ENCODE measurements at places on chromosomes 11 and 22.
A peak's percentile ranks its signal among the peaks of the same experiment; 100 is the strongest.

- DNase-seq, result no peak
These were observed 57.7 kb downstream of the DGCR2 start for GRCh38 chr22:19064354-19065054.

- DNase-seq, result no peak
These were observed 691.6 kb downstream of the NTM start for GRCh38 chr11:132062031-132062430.

DNA sequence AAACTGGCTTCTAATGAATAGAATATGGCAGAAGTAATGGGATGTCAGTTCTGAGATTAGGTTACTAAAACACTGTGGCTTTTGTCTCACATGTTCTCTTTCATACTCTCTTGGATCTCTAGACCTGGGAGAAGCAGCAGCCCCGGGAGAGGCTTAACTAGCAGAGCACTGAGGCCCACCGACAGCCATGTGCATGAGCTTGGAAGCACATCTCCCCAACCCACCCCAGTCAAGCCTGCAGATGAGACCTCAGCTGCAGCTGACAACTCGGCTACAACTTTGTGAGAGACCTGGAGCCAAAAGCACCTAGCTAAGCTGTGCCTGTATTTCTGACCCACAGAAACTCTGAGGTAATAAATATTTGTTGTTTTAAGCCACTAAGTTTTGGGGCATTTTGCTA is 100.8 kb downstream of the TRIM29 start:
- DNase-seq, result no peak

DNA sequence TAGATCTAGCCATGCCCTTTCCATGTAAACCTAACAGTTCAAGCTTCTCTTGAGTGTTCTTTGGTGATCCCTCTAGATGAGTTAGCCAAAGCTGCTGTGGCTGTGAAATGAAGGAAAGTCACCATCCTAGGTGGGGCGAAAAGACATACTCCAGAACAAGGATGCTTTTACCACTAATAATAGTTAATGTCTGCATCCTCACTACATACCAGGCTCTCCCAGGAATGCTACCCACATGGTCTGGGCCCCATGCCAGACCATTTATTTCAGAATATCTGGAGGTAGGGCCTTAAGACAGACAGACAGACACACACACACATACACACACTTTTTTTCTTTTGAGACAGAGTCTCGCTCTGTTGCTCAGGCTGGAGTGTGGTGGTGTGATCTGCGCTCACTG is 14.7 kb downstream of the ABTB2 start:
- no peak for DNase-seq

DNA sequence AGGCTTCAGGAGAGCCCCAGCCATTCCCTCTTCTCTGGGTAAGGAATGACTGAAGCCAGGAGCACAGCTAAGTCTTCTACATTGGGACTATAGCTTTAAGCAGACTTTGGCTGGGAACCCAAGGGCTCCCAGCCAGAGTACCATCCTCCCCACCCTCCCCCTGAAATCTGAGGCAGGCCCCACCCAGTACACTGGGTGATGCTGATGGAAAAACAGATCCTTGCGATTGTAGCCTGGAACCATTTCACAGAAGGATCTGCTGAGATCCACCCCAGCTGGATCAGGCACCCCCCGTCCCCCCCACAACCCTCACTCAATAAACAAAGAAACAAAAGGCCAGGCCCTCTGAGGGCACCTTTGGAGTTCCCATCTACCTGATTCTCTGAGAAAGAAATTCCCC is 39.8 kb downstream of the IL18BP start:
- no peak for DNase-seq

- no peak for DNase-seq
These were observed 94.8 kb downstream of the TENM4 start for GRCh38 chr11:79346021-79346420.

GRCh38 chr22:35400501-35400790 is 506 bp downstream of the MCM5 start:
- peak; percentile 51 for DNase-seq

GRCh38 chr11:12137938-12138731 is 27.7 kb downstream of the MICAL2 start:
- no peak for DNase-seq

GRCh38 chr11:69567951-69568808 is 72.8 kb upstream of the CCND1 start:
- no peak for DNase-seq

- no peak for DNase-seq
These were observed 22.3 kb upstream of the A4GALT start for GRCh38 chr22:42742940-42743339.

DNA sequence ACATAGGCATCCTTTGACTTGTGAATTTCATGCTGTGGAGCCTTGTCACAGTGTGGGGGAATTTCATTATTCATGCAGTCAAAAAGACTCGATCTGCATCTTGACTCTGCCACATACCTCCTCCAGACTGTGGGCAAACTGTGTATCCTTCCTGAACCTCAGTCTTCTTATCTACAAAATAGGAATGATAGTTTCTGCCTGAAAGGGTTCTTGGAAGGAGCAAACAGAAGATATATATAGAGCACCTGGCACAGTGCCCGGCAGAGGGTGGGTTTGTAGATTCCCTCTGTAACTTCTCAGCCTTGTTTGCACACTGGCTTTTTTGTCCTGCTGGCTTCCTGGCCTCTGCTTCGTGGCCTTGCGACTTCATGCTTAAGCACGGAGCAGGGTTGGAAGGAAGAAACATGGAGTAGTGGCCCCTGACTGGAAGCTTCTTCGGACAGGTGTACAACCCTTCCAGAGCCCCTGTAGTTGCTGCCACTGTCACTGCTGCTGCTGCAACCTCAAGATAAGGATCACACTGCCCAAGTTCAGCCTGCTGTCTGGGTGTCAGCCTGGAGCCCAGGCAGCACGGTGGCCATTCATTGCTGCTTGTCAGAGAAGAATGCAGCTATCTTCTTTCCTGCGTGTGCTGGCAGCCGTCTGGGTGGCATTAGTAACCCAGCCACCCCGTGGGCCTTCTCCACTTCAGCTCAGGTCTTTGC is 106.4 kb downstream of the MICAL2 start:
- DNase-seq, result no peak

DNA sequence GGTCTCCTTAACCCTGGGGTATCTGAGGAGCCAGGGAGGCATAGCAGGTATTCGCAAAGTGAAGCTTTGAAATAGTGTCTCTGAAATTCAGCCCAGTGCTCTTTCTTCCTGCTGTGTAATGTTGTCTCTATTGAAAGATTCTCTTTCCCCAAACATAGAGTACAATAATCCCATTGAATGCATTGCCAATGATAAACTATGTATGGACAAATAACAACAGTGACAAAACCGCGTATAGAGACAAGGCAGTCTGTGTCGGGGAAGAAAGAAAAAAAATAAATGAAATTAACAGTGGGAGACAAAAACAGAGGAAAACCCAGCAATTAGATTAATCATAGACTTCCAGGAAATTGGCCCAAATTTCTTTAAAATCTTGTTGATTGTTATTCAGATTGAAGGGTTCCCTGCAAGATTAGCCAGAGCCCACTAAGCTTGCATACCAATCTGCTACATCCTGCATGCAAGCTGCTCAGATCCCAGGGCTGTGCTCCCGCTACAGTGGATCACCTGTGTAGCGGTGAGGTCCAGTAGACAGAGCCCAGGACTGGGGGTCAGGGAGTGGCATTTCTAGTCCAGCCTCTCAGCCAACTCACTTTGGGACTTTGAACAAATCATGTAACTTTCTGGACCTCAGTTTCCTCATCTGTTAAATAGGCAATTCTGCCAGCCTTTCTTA is 492.8 kb downstream of the INSC start:
- no peak for DNase-seq

- DNase-seq, result peak; percentile 54
These were observed at the start of gene PRSS23 for GRCh38 chr11:86800076-86800959. Gene PRSS23, plus strand, starts transcription at chr11:86800542. Its CDS starts 7,102 bp downstream, at chr11:86807644.

DNA sequence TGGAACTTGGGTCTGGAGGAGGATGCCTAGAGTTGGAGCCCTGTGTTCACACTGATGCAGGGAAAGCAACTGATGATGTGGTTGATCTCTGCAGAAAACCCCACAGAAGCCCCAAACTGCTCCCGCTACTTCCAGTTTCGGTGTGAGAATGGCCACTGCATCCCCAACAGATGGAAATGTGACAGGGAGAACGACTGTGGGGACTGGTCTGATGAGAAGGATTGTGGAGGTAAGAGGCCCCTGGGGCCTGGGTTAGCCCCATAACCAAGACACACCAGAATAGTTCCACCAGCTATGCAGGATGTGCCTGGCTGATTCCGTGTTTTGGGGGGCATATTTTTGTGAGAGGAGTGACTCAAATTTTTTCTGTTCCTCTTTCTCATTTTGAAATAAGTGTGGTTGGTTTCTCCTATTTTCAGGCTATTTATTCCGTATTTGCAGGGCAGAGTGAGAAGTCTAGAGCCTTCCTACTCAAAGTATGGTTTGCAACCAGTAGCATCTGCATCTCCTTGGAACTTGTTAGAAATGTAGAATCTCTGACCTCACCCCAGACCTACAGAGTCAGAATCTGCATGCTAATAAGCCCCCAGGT is 137.3 kb upstream of the SORL1-AS1 start:
- DNase-seq, result peak; percentile 9

- DNase-seq, result no peak
These were observed 986.5 kb upstream of the CHORDC1 start for GRCh38 chr11:91209306-91209705.

- DNase-seq, result no peak
These were observed 7.7 kb downstream of the CEP164 start for GRCh38 chr11:117335399-117335798.

GRCh38 chr11:44915004-44915403 is 35.7 kb downstream of the TP53I11 start:
- no peak for DNase-seq

DNA sequence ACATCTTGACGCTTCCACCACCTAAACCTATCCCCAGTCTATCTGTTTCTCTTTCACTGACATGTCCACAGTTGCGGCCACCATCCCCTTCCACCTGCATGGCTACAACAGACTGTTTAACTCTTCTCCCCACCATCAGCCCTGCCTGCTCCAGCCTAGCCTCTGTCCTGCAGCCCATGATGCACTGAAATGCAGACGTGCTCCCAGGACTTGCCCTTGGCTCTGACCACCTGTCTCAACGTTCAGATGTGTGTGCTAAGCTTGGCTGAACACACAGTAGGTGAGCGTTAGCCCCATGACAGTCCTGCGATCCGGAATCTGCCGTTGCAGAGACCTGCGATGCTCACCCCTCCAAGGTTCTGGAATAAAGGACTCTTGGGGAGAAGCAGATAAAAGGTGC is 22.7 kb downstream of the CBX7 start:
- no peak for DNase-seq

- no peak for DNase-seq
These were observed 77.6 kb downstream of the LIF start for GRCh38 chr22:30169002-30169401.

DNA sequence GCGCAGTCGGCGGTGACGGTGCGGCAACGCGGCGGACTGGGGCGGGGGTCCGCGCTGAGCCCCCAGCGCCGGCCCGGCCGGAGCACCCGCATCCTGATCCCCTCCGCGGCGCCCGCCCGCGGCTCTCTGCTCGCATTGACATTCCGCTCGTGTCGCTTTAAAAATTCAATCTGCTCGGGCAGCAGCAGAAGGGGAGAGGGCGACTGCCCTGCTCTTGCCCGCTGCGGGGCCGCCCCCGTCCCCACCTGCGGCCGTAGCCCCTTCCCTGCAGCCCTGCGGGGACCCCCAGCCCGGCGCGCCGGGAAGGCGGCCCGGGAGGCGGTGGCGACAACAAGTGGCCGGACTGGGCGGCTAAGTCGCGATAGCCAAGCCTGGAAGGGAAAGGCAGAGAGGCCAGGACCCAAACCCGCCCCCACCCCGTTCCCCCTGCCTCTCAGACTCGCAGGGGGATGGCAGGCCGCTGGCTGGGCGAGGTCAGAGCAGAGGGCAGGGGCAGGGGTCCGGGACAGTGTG is 1.1 kb downstream of the CABP7 start:
- no peak for DNase-seq

DNA sequence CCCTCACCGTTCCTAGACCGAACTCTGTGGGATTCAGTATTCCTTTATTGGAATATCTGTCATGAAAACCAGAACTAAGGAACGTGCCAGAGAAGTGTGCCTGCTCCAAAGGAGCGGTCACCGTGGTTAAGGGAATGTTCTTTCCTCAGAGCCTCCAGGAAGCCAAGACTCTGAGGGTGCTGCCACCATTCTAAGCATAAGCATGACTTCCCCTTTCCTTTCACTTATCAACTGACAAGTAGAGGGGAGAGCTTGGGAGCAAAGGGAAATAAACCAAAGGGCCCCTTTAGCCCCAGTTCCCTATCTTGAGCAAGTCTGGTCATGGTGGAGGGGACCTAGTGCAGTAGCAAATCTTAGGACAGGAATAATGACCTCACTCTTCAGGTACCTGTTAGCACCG is 26.8 kb downstream of the CTR9 start:
- no peak for DNase-seq

DNA sequence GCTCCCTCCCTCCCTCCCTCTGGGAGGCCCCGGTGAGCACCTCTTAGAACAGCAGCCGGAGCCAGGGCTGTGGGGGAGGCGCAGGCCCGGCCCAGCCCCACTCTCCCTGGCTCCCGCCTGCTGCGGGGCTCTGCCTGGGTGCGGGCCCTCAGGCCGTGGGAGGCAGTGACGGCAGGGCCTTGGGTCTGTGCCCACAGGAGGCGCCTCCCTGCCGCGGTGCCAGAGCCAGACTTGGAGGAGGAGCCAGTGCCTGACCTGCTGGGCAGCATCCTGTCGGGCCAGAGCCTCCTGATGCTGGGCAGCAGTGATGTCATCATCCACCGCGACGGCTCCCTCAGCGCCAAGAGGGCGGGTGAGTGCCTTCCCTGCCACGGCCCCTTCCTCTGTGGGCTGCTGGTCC is 9.5 kb downstream of the IRF7 start:
- no peak for DNase-seq

- DNase-seq, result no peak
These were observed 4.4 kb downstream of the A4GALT start for GRCh38 chr22:42716221-42716620.

- peak; percentile 91 for DNase-seq
These were observed 41.0 kb upstream of the CD5 start for GRCh38 chr11:61061081-61061826.

DNA sequence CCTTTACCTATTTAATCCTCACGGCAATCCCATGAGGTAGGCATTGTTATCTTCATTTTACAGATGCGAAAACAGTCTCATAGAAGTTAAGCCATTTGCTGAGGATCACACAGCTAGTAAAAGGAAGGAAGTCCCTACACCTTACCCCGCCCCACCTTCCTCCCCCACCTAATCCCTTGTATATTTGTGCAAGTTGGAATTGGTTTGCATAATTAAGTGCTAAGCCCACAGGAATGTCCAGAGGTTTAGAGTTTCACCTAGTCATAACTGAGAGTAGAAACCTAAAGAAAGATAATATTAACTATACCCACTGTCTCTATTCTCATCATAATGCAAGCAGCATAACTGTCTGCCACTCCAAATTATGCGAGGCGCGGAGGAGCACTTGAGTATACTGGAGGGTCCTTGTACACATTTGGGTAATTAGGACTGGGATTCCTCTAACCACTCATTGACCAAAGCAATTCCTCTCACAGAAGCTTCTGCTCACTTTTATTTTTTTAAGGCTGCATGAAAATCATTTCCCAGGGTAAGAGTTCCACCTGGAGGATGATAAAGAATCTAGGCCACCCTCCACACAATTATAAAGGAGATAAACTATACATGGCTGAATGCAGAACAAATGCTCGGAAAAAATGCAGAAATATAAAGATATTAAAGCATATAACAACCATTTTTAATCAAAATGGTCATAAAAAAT is 199.9 kb downstream of the FAM181B start:
- DNase-seq, result no peak
